ENCODE measurements at places on chromosomes 6 and 20.

DNA sequence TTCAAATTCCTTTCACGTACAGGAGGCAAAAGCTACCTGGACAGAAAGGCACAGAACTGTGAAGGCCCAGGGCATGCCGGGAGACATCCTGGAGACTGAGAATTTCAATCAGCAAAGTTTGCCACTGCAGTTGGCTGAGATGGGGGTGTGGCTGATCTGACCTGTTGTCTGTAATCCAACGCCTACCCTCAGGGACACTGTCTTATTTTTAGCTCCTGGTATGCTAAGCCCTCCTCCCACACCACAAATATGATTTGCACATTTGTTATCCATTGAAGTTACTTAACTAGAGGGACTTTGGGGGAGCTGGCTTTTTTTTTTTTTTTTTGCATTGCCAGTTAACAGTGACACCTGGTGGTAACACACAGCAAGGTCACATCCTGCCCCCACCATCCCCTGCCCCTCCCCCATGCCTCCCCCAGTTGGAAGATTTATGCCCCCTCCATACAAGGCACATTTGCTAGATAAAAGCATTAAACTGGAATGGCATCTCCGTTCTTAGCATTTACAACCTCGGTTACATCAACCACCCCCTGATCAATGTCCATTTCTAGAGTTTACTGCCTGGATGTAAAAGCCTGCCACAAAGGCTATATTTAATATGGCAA is 40.4 kb downstream of the TTI1 start:
- no peak for DNase-seq

GRCh38 chr20:19314621-19315020 is 102.2 kb downstream of the SLC24A3 start:
- no peak for DNase-seq

DNA sequence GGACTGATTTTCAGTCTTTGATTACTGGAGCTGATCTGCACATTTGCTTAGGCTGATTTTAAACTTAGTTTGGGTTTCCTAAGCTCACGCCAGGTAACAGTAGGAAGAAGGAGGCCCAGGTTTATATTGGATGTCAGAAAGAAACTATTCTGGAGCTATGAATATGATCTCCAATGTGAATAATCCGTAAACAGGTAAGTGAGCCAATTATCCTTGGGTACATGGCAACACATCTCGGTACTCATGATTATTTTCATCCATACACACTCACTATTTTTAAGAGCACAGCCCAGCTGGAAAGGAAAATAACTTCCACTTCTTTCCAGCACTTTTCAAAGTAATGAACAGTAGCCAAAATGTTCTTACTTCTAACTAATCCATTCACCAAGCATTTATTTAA is 7.0 kb downstream of the ATXN1 start:
- DNase-seq: no peak

DNA sequence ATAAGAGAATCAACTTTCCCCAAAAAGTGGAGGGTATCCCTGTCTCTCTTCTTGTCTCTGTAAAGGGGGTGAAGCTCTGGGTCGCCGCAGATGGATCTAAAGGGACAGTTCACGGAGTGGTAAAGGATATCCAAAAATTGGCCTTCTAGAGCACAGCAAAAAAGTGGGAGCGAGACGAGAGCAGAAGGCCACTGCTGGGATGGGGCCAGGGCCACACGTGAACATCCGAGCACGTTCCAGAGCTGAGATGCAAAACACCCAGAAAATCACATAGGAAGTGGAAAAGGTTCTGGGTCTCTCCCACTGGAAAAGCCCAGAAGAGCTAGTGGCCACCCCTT is 837 bp downstream of the TRAM2 start:
- DNase-seq: no peak

DNA sequence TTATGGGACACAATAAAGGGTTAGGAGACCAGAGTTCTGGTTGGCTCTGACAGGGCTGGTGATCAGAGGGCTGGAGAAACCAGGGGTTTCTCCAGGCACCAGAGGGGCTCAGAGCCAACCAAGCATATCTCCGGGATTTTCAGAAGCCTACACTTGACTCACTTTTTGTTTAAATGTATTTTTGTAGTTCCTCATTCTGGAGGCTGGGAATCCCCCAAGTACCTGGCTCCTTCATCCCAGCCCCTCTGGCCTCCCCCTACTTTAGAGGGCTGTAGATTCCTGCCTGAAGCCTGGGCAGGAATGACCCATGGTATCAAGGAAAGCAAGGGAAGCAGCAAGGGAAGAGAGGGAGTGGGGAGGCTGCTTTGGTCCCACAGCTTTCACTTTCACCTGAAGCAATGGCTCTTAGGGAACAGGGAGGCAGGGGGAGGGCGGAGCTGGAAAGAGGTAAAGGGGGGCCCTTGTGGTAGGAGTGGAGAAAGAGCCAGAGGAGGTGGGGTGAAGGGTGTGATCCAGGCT is 973 bp downstream of the CD40 start:
- no peak for DNase-seq

DNA sequence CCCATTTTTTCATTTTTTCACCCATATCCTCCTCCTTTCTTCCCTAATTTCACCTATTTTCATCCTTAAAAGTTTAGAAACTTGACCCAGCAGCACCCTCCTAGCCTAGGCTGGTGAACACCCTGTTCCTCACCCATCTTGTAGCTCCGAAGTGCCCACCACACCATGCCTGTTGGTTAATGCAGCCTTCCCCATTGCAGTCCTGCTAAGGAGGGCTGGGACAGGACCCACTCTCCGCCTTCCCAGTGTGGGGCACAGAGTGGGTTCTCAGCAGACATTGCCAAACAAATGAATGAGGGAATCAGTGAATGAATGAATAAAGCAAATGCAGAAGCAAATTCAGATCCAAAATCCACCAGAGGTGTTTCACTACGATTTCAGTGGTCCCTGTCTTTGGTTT is 45.7 kb downstream of the CTCFL start:
- DNase-seq: no peak

- DNase-seq: no peak
These were observed 109.1 kb downstream of the UTRN start for GRCh38 chr6:144394210-144394609.

GRCh38 chr6:32178547-32179440 is 589 bp downstream of the RNF5 start:
- DNase-seq: no peak

DNA sequence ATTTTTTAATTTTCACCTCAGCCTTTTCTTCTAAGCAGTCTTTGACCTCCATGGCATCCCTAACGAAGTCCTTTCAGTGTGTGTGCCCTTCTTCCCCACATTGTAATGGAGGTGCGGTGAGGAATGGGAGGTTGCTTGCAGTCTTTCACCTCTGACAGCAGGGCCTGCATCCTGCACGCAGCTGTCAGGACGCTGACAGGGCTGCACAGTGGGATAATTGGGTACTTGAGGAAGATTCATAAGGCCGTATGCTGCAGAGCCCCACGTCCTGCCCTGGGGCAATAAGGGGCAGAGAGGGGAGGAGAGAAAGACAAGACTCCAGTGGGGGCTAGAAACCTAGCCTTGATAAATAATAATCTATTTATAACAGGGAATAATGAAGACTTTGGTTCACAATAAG is 184.7 kb downstream of the SAMD5 start:
- DNase-seq: no peak

GRCh38 chr20:22836877-22837276 is 198.2 kb upstream of the SSTR4 start:
- no peak for DNase-seq

DNA sequence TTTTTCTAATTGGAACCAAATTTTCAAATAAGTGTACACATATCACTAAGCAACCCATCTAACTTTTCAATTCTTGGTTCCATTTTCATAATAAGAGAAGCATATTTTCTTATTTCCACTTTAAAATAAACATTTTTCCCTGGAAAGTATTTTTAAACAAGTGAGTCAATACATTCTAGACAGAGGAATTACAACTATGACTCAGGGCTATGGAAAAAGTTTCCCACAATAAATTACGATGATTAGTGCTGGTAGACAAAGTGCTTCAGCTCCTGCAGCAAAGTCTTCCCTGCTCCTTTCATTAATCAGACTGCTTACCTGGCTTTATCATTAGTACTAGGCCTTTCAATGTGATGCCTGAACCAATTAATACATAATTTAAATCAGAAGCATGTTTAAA is 322.5 kb downstream of the HACE1 start:
- DNase-seq: no peak

DNA sequence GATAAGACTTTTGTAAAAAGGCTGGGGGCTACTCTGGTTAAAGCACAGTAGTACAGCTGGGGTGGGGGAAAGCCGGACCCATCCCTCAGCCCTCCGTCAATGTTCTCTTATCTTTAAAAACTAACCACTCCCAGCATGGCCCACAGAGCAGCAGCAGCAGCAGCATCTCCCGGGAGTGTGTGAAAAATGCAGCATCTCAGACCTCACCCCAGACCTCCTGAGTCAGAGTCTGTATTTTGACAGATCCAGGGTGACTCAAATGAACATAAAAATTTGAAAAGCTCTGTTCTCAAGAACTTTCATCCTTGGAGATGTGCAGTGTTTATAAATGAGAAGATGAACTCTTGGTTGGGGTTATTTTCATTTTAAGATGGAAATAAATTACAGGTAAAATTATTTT is 277.7 kb upstream of the ECI2 start:
- DNase-seq: no peak

DNA sequence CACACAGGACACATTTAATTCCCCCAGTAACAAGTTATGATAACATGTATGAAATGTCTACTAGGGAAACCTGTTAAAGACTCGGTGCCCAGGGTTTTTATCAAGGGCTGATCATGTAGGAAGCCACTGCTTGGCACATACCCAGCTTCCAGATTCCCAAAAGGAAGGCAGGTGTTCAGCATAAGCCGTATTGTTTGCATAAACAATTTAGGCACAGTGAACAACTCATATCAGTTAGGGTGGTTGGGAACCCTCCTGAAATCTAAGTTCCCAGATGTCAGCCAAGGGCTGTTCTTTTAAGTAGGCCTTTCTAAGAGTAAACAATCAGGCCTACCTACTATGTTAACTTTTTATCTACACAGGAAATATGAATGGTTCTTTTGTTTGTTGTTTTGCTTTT is 74.1 kb downstream of the ASXL1 start:
- no peak for DNase-seq

- no peak for DNase-seq
These were observed 33.4 kb downstream of the KCNK5 start for GRCh38 chr6:39195792-39196385.

DNA sequence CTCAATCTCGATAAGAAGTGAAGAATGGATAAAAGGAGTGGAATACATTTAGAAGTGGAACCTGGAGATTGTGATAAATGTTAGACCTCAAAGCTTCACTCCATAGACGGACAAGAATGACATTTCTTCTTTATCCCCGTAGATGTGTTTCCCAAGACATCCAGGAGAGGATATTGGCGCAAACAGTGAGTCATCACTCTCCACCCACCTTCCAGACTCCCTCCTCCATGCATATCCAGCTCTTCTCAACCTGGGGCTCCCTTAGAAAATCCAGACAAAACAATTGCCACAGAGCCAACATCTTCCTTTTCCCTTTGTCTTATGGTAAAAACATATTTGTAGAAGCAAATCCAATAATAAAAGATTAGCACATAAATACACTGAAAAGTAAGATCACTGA is 586.1 kb downstream of the PTPRT start:
- no peak for DNase-seq

DNA sequence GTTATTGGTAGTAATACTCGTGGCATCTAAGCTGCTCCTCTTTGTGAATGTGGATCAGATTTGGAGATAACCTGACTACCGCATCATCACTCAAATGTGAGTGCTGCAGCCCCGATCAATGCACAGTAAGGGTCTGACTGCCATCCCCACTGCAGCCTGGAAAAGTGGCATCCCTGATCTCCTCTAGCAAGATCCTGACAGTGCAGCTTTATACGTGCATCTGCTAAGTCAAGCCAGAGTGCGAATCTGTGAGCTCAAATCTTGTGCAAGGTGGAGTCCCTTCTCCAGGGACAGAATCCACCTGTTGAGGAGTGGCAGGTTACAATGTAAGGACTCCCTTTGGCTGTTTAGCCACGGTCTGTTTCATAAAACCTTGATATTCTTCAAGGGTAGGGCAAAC is 215.0 kb upstream of the EXOC2 start:
- no peak for DNase-seq

DNA sequence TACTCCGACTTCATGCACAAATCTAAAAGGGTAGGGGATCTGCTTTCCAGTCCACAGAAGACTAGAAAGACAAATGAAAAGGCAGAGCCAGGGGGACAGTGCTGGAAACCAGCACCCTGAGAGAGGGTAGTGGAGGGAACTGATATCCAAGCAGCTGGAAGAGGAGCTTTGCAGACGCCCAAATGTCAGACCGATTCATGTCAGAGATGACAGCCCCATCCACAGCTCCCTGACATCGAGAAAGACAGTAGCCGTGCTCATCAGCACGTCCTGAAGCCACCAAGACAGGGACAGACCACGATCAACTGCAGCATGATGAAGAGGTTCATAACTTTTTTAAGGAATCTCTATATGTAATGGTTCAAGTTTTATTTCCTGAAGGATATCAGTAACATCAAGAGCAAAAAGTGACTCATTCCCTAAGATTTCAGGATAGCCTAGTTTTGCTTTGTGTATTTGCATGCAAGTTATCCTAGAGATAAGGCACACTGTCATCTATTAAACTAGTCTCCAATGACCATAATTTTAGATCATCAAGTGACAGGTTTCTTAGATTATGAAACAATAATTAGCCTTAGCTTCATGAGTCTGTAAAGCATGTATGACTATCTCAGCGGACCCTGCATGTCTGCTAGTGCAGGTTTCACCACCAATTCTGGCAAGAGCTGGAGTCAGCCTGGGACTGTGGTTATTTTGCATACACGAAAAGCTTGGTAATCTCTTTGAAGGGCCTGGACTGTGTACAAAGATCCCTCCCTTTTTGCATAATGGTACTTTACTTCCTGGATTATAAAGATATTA is 43.0 kb downstream of the PRDM1 start:
- DNase-seq: no peak

DNA sequence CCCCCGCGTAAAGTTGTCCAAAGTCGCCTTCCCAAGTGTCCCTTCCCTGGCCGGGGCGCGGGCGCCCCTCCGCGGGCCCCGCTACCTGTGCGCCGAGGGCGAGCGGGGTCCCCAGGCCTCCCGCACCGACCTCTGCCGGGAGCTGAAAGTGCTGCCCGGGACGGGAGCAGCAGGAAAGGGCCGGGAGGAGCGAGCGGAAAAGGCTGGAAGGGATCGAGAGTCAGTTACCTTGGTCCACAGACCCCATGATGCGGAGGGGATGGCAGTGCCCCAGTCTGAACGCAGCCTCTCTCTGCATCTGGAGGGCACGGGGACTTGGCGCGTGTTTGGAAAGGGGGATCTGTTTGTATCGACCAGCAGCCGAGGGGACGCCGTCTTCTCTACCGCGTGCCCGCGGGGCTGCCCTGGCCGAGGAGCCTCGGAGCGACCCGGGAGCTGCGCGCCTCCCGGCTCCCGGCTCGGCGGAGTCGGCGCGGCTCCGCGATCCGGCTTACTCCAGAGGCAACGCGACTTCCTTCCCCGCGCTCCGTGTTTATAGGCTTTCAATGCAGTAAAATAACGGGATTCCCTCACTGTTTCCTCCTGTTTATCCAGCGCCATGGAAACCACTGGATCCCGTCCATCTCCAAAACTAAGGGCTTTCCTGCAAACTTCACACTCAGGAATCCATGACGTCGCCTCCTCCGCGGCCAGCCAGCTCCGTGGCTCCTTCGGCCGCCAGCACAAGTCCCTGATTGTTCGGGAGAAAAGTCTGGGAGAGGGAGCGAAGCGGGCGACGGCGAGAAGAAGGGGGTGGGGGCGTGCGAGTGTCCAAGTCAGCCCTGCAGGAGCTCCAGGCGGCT is 20.0 kb upstream of the NFATC2 start:
- DNase-seq: no peak

- DNase-seq: no peak
These were observed 208.0 kb downstream of the ARHGAP18 start for GRCh38 chr6:129501740-129502660.
